Left renal cortex interstitium (tissue), 4 donors: ENCODE measurements at places on chromosomes 6 and 20.

DNA sequence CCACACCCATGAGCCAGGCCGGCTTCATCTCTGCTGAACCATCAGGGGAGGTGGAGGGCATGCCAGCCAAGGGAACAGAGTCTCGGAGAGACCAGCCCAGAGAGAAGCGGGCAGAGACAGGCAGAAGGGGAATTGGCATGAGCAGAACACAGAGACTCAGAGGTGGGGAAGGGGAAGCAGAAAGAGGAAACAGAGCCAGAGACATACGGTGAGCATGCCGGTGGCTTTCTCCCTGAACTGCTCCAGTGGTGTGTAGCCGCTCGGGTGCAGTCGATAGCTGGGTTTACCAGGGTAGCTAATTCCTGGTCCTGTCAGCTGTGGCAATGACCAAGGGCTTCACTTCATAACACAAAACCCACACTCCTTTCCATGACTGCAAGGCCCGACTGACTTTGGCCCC is 83.6 kb upstream of the CCDC167 start:
- DNase-seq, result no peak

GRCh38 chr20:24033151-24033550 is 44.6 kb upstream of the GGTLC1 start:
- DNase-seq, result no peak

DNA sequence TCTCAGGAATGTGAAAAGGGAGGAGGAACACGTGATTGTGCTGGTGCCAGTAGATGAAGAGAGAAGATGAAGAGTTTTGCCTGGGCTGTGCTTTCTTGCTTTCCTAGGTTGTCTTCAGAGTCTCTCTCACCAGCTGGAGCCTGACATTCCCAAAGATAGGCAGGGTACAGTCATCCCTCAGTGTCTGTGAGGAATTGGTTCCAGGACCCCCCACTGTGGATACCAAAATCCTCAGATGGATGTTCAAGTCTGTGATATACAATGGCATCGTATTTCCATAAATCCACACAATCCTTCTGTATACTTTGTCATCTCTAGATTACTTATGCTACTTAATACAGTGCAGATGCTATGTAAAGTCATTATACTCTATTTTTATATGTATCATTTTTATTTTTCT is 113.5 kb downstream of the SAMD5 start:
- DNase-seq, result no peak

DNA sequence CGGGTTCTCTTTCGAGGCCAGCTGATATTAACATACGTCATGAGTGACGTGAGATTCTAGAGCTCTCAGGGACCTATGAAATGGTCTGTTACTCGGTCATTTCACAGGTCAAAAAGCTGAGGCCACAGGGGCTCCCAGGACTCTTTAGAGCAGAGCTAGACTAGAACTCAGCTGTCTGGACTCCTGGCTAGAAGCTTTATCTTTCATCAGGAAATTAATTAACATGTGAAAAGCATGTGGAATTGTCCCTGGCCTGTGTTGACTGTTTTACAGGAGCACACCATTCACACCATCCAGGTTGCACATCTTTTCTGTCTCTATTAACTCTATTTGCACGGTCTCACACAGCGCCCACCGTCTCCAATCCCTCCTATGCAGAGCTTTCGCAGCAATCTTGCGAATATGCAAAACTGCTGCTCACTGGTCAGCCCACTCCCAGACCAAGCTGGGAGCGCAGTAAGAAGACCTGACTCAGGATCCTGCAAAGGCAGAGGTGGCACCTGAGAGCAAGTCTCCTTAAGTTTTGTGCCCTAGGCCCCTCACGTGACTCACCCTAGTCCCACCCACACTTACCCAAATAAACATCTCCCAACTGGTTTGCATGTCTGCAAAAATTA is 522.5 kb downstream of the CD83 start:
- DNase-seq, result no peak

GRCh38 chr20:15191082-15191723 is 853.8 kb upstream of the FLRT3 start:
- no peak for DNase-seq

DNA sequence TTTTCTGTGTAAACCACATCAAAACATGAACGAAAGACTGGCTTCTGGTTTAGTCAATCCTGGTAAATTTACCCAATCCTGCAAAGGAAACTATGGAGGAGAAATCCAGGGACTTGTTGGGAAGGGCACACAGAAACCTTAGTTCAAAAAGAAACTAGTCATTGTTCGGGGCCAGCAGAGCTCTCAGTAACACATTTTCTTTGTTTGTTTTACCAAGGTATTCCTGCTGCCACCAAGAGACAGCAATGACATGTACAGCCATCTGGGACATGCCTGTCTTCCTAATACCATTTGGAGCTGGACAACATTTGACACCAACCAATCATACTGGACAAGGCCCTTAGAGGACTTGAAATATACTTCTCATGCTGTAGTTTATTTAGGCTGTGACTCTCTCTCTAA is 8.3 kb downstream of the OARD1 start:
- no peak for DNase-seq

DNA sequence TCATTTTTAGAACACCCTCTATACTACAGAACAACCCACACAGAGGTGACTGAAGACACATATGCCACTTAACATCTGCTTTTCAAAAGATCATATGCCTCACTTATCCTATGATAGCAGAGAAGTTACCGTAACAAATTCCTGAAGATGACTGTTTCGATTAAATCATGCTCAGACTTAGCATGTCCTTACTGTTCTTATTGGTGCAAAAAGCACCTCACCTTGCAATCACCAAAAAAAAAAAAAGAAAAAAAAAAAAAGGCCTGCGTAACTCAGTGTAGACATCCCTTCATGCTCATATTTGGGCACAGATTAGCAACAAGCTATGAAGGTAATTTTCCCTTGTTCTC is 17.7 kb upstream of the DST start:
- DNase-seq, result no peak

- DNase-seq, result no peak
Observed at GRCh38 chr20:15163632-15164031, 826.2 kb upstream of the FLRT3 start.

DNA sequence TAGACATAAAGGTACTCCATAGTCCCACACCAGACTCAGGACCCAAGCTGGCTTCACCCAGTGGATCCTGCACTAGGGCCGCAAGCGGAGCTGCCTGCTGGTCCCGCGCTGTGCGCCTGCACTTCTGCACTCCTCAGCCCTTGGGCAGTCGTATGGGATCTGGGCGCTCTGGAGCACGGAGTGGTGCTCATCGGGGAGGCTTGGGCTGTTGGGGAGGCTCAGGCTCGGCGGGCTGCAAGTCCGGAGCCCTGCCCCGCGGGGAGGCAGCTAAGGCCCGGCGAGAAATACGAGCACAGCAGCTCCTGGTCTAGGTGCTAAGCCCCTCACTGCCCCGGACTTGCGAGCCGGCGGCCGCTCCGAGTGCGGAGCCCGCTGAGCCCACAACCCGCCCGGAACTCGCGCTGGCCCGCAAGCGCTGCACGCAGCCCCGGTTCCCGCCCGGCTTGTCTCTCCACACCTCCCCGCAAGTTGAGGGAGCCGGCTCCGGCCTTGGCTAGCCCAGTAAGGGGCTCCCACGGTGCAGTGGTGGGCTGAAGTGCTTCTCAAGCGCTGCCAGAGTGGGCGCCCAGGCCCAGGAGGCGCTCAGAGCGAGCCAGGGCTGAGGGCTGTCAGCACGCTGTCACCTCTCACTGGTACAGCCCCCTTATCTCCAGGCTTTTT is 33.4 kb upstream of the GCNT2 start:
- DNase-seq, result no peak

GRCh38 chr6:80959034-80959433 is 793.4 kb downstream of the TENT5A start:
- DNase-seq, result no peak

DNA sequence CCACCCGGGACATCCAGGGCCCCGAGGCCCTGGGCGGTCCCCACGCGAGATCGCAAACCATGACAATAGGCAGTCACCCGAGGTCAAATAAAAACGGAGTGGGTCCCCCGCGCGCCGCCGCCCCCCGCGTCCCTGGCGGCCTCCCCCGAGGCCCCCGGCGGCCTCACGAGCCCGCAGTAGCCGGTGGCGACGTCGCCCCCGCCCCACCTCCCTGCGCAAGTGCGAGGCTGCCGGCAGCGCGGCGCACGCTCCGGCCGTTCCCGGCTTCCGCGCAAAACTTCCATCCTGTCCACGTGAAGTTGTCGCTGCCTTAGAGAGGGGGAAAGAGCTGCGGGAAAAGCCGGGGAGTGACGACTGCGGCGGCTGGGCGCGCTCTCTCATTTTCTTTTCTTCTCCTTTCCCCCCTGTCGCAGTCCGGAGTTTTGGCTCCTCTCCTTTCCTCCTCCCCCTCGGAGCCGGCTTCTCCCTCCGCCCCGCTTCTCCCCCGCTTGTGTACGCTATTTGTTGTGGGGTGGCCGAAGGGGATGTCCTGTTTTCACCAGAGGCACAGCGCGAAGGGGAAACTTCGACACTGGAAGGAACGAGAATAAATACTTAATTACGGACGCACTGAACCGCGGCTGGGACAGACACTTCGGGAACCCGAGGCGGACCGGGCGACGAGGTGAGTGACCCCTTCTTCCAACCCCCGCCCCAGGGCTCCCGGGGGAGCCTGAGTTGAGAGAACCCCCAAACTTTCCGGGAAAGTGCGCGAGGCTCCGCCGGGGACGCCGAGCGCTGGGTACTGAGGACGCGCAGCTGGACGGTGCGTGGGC is at the start of gene EYA4:
Gene EYA4 (plus strand): TSS at position 272 of the 815 bp plus-strand sequence. CDS start 33,424 bp downstream, outside the sequence.
- peak; percentile 38 for DNase-seq

DNA sequence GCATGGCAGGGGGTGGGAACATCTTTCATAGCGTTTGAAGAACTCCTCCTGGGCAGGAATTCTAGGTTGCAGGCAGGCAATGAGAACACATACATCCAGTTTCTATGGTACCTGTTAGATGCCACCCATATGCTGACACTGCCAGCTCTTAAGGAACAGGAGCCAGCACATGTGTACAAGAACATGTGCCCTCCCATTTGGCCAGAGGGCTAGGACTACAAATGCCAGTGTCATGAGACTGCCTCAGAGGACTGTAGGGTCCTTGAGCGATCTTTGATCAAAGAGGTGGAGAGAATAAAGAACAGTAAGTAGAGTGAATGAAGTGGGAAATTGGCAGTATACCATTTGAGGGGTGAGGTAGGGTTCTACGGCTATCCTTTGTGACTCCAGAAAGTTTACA is 45.8 kb downstream of the GCLC start:
- no peak for DNase-seq

- no peak for DNase-seq
Observed at GRCh38 chr6:166633732-166634535, 6.9 kb upstream of the RPS6KA2 start.

- no peak for DNase-seq
Observed at GRCh38 chr6:138537106-138537505, 37.8 kb upstream of the NHSL1 start.

- no peak for DNase-seq
Observed at GRCh38 chr6:125913864-125914351, 42.7 kb upstream of the HINT3 start.

DNA sequence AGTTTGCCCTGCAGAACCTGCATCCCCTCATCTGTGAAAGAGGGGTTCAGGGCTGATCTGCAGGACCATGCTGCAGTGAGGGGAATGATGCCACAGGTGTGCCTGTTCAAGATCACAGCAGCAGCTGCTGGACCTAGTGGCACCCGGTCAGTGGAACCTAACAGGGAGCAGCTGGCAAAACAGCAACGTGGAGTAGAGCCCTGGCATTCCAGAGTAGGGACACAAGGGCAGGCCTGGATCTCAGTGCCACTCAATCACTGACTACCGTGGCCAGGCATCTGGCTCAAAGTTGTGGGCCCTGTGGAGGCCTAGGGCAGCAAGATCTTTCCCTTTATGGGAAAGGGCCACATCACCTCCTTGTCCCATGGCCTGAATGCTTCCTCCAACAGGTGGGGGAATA is 62.2 kb downstream of the INSM1 start:
- no peak for DNase-seq

DNA sequence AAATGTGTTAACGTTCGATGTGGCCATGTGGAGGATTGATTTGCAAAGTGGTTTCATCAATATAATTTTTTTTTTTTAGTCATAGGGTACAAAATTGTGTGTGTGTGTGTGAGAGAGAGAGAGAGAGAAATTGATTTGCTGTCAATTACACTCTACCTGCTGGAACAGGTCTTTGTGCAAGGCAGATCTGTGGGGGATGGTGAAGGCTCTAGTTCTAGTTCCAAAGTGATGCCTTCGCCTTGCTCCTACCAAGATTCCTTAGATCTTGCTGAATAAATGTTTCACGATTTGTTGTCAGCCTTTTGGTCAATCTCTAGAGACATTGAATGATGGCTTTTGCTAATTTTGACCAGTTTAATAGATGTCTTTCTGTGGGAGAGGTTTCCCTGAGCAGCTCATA is 64.8 kb downstream of the SERAC1 start:
- no peak for DNase-seq

DNA sequence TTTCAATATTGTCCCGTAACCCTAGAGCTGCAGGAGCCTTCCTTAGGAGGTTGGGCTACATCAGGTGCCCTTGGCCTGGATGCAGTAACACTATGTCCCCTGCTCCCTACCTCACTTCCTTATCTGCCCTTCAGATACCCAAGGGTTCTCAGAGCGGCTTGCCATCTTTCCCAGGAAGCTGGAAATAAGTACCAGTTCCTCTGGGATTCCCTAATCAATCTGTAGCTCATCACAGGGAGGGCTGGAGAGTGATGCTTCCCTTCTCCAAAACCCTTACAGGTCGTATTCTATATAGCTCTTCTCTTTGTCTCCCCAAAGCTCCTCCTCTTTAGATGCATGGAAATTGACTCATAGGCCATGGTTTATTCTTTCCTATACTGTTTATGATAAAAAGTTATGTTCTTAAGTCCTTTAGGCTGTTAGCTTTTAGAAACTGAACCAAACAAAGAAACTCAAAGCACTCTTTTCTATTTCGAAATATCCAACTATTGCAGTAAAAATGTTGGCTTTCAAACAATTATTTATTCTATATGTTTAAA is 4.2 kb downstream of the MYCT1 start:
- DNase-seq, result no peak

GRCh38 chr6:90036963-90037362 is 142.7 kb downstream of the GJA10 start:
- DNase-seq, result no peak

GRCh38 chr6:167073679-167074274 is 49.1 kb upstream of the CCR6 start:
- DNase-seq, result no peak

- DNase-seq, result no peak
Observed at GRCh38 chr20:62307226-62308101, 4.7 kb downstream of the ADRM1 start.

DNA sequence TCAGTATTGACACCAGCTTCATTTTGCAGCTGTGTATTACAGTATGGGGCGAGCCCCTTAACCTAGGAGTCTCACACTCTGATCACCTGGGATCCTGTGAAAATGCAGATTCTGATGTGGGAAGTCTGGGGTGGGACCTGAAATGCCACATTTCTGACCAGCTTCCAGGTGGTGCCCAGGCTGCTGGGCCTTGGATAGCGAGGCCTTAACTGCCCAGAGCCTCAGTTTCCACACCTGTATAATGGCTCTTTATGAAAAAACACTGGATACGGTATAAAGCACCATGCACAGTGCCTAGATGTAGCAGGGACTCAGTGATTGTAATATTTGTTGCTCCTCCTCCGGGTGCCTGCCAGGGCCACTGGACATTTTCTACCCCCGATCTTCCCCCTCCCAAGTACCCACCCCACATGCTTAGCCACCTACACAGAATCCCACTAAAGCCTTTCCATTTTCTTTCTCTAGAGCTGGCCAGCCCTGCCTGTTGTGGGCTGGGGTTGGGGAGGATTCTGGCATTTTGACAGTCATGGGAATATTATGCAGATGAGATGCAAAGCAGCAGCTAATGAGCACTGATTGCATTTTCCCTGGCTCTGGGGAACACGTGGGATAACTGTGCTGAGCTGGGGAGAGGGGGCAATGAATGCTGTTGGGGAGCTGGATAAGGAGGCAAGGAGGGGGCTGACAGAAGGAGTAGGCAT is 44.8 kb downstream of the SPDEF start:
- no peak for DNase-seq

- DNase-seq, result no peak
Observed at GRCh38 chr20:17108896-17109295, 117.9 kb upstream of the PCSK2 start.
